ENCODE measurements at places on chromosomes 1 and 21.

DNA sequence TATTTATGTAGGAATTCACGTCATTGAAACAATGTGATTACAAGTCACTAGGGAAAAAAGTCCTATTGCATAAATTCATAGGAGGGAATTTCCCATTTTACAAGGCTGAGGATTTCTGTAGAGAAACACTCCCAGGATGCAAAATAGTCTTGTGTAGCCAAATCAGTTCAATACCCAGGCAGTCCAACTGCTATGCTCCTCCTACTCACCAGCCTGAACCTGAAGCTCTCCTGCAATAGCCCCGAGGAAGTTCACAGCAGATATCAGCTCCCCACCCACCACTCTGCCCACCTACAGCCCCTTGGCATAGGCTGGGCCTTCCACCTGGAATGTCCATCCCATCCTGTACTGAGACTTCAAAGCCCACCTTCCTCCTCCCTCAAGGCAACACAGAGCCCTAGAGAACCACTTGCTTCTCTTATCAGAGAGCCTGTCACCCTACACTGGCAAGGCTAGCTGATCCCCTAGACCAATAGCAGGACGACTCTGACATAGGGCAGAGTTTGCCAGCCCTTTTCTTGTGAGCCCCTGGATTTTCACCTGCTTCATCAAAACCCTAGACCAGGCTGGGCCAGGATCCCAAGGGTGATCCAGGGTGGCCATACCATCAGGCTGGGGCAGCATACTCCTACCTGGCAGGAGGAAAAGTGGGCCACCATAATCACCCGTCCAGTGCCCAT is 1.5 kb downstream of the LSS start:
- DNase-seq, result no peak

- DNase-seq, result no peak
Observed at GRCh38 chr1:162878000-162878596, 17.1 kb upstream of the CCDC190 start.

GRCh38 chr1:244460197-244460596 is 876 bp upstream of the CATSPERE start:
- no peak for DNase-seq

- DNase-seq, result no peak
Observed at GRCh38 chr1:203396595-203397194, 45.8 kb upstream of the FMOD start.

- DNase-seq, result no peak
Observed at GRCh38 chr21:44751186-44751798, 39.9 kb upstream of the TSPEAR start.

- DNase-seq, result no peak
Observed at GRCh38 chr1:54390655-54391054, 15.5 kb downstream of the SSBP3 start.

DNA sequence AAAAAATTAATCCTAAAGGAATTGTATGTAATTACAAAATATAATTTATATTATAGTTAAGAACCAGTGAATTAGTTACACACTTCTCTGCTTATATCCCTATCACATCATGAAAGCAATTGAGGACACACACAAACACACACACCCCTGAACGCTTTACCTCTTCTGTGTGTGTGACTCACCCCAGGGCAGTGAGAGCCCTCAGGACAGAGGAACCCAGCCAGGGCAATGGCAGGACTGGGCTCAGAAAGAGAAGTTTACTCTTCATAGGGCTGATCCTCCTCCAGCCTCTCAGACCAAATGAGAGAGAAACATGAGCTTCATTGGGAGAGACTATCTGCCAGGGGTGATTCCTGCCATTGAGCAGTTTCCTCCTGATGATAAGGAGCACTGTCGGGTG is 38.1 kb downstream of the SLC44A3 start:
- DNase-seq, result no peak

DNA sequence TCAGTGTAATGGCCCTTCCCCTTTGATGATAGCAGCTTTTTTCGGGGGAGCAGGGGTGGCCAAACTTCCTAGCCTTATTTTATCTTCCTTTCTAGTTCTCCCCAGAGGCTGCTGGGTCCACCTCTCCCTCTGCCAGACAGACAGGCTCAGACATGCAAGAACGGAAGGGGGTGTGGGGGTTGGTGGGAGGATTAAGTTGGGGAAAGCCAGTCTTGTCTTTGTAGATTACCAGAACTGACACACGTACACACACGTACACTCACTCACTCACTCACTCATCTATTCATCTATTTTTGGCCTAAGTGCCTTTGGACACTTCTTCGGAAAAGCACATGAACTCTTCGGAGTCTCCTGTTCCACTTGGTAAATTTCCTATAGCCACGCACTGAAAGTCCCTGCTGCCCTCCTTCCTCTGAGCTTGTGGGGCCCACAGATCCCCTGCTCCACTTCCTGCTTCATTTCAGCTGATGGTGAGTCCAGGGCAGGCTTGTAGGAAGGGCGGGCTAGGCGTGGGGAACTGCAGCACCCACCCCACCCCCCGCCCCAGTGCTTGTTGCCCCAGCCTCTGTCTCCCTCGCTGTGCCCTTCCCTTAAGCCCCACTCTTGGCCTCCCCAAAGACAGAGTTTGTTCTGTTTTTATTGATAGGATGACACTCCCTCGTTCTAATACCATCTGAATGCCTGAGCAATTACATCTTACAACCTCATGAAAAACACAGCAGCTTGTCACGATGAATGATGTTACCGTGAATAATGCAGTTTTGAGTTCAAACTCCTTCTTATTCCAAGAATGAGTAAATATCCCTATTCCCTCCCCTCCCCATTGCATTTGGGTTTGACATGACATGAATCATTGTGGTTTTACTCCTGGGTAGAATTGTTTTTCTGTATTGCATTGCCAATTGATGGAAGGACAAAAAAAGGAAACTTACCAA is 60.7 kb upstream of the ATP5PO start:
- DNase-seq, result no peak

GRCh38 chr1:62954758-62955157 is 170.8 kb downstream of the ATG4C start:
- no peak for DNase-seq

GRCh38 chr21:15390049-15390448 is 325.2 kb upstream of the NRIP1 start:
- no peak for DNase-seq

GRCh38 chr1:84923317-84923716 is 30.3 kb upstream of the LPAR3 start:
- no peak for DNase-seq

- no peak for DNase-seq
Observed at GRCh38 chr1:155128755-155129473, 1.2 kb downstream of the EFNA1 start.

- no peak for DNase-seq
Observed at GRCh38 chr1:51752073-51752948, 126.2 kb downstream of the NRDC start.

GRCh38 chr1:26094677-26095383 is 16.8 kb upstream of the PDIK1L start:
- DNase-seq, result no peak

GRCh38 chr1:24418898-24419628 is 3.5 kb downstream of the NIPAL3 start:
- no peak for DNase-seq

DNA sequence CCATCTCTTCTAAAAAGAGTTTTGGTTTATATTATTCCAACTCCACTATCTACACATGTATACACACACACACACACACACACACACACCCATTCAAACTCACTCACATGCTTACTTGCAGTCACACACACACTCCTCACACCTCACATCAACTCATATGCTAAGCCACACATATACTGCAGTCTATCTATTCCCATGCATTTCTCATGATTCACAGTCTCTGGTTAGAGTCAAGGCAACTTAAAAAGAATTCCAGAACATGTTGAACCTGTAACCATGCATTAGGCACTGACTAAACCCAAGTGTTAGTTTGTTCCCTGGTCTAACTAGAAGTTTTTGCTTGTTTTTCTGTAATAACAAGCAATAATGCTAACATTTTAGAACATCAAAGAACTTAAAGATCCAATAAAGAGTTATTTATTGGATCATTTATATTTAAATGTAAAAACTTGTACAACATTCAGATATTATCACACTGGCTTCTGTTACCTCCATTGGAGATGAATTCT is 931.1 kb downstream of the PLA2G4A start:
- no peak for DNase-seq

DNA sequence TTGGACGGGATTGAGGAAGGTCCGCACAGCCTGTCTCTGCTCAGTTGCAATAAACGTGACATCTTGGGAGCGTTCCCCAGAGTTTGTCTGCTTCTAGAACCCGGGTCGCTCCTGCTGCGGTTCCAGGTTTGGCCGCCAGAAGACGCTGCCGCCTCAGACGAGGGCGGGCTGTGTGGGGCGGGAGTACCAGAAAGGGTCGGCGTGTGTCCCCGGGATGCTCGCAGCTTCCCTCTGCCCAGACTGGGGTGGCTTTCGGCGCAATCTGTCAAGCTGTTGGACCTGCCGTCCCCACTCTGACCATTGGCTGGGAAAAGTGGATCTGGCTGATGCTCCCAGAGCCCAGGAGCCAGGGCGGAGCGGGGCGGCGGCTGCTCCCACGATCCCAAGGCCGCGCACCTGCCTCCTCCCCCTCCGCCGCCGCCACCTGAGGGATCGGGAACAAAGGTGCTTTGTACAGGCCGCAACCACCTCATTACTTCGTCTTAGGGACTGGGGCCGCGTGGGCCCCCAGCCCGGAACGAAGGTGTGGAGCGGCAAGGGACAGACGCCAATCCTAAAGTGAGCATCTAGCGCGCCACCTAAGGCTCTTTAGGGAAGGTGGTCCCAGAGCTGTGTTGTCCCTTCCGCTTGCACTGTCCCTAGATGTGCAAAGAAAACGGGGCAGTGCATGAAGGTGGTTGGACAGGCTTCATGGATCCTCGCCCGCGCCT is 683 bp upstream of the EFNA4 start:
- DNase-seq, result no peak
